ENCODE measurements at places on chromosomes 7 and 10.

- no peak for DNase-seq
Measured at GRCh38 chr10:118979661-118980060, 49.9 kb upstream of the NANOS1 start.

DNA sequence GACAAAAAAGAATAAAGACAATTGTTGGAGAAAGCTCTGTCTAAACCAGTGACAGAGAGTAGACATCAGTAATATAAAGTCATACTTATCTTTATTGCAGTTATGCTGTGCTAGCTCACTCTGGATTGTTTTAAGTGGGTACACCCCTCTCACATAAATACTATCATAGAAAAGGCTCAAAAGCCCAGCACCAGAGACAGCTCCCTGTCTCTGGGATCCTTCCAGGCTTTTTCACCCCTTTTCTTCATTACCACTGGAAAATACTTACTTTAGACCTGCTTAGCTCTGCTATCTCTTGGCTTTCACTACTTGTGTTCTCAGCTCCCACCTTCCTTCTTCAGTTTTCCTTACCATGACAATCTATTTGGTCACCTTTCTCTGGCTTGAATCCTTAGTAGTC lies 259.1 kb upstream of the MINDY3 start:
- no peak for DNase-seq

DNA sequence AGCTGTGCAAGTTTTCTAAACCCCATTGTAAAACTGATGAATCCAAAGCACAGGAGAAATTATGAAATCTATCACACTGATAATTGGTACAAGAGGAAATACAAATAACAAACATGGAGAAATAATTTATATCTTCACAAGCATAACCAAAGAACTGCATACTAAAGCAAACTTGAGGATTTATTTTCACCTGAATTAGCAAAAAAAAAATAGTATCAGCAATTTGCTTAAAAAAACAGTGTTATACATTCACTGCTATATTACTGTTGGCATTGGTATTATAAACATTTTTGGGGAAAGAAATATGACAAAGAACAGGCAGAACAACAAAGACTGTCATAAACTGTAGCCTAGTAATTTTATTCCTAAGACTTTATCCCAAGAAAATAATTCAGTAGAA lies 230.8 kb upstream of the NRP1 start:
- DNase-seq: no peak

- no peak for DNase-seq
Measured at GRCh38 chr10:113059371-113059780, 109.3 kb downstream of the TCF7L2 start.

- no peak for DNase-seq
Measured at GRCh38 chr7:25885057-25885576, 266.9 kb upstream of the NFE2L3 start.

GRCh38 chr10:15879058-15879457 lies 18.8 kb upstream of the MINDY3 start:
- no peak for DNase-seq

DNA sequence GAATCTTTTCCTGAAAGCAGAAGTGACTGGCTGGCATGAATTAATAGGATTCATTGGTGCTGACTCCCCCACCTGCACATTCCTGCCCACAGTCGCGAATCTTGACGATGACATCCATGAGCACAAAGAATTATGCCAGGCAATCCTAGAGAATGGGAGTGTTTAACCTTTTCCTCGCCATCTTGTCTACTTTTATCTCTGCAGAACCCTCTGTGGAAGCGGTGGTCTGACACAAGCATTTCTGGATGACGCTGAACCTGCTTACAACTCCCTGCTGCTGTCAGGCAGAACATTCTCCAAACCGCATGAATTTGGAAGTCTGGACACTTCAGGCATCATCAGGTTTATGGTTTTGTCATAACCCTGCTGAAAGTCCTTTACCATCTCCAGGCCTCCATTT lies 36.5 kb downstream of the KLF6 start:
- no peak for DNase-seq

- no peak for DNase-seq
Measured at GRCh38 chr7:15561835-15562234, at the start of gene AGMO. TSS of gene AGMO (minus strand) at chr7:15562015.

- DNase-seq: peak; percentile 1
Measured at GRCh38 chr10:26969145-26969926, 108.6 kb upstream of the ABI1 start.

Measured in activated T-cell treated with anti-CD3 and anti-CD28 coated beads for 48 hours (primary cell).